Glomerular endothelial cell (primary cell): ENCODE measurements at places on chromosomes 6 and 20. TPM values are rescaled to one million over a fixed set of nuclear protein-coding genes. Genes with fewer than 3 reads are reported as not detected.
A peak's percentile ranks its signal among the peaks of the same experiment; 100 is the strongest.

DNA sequence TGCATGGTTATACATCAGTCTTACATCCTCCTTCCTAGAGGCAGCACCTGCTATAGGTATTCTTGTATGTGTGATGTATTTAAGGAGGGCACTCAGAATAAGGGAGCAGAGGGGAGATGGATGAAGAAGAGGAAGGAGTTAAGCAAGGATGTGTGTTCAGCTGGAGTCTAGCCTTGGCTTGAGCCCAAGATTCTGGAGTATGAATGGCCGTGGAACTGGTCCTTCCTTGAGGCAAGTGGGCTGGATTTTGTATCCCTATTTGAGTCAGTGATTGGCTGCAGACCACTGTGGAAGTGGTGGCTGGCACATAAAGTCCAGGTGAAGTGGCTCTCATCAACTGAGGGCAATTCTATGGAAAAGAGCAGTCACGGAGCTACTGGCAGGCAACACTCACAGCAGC, 112.0 kb upstream of the RNF24 start:
- DNase-seq: no peak

Gene SSTR4
- not detected in 2 replicates for total RNA-seq

Gene PSORS1C2
- not detected in 2 replicates for total RNA-seq

- DNase-seq: no peak
Observed at GRCh38 chr6:24761193-24761835, 13.4 kb upstream of the GMNN start.

Gene SYCP2L
- total RNA-seq: 0.29 and 0.88 TPM in 2 replicates

GRCh38 chr6:15449011-15449410, 203.1 kb downstream of the JARID2 start:
- DNase-seq: no peak

DNA sequence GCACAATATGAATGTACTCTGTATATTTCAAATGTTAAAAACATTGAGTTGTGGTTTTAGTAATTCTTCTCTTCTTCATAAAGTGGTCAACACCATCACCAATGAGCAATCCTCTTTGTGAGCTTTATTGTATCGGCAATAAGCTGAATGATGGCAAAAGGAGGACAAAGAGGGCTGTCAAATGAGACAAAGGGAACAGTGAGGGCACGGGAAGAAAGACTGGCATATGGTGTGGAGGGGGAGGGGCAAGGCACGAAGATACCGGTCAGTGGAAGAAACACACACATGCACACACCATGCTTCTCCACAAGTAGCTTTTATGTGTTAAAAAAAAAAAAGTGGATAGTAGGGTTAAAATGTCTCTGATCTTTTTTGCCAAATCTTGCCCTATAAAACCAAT, 506.8 kb upstream of the CITED2 start:
- DNase-seq: no peak

- peak; percentile 98 for DNase-seq
Observed at GRCh38 chr6:132063738-132064137, 112.6 kb upstream of the CCN2 start.

Gene C6orf15
- not detected in 2 replicates for total RNA-seq

- DNase-seq: no peak
Observed at GRCh38 chr20:55678126-55678525, 327.2 kb downstream of the CBLN4 start.

Gene CPXM1
- 4.3 and 12.5 TPM in 2 replicates for total RNA-seq

- DNase-seq: no peak
Observed at GRCh38 chr20:5949943-5950270, 426 bp downstream of the TRMT6 start.

DNA sequence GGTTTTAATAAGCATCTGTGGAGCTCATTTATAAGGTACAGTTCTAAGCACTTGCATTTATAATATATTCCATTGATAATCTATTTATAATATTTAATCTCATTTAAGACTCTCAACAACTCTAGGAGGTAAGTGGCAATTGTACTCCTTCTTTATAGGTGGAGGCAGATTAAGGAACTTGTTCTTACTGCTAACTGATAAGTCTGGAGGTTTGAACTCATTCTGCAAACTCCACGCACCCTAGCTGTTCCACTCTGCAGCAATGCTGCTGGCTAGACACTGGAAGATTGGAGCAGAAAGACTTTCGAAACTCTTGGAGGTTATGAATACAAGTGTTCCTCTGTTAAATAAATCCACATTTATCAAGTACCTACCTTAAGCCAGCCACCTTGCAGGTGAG, 793 bp upstream of the HDAC2 start:
- no peak for DNase-seq

Gene MRPS10
- total RNA-seq: 35.1 and 37.0 TPM in 2 replicates

Gene PRIM2
- 9.1 and 10.2 TPM in 2 replicates for total RNA-seq

DNA sequence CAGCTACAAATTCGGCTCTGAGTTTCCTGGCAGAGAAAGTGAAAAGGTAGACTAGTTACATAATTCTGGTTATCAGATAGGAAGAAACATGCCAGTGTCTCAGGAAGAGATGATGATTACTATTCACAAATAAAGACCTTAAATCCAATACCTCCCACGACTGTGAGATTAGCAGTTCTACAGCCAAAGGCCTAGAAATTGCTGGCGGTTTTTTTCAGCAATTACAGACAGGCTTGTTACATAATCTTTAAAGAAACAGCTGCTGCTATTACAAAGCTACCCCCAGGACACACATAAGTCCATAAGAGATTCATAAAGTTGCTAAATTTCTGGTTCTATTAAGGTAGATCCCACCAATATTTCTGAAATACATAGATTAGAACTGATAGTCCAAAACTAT, 40.2 kb downstream of the PIGU start:
- DNase-seq: no peak

GRCh38 chr6:88050140-88050818, 2.6 kb downstream of the SPACA1 start:
- no peak for DNase-seq

- DNase-seq: no peak
Observed at GRCh38 chr6:158149641-158150040, 18.4 kb downstream of the SERAC1 start.

DNA sequence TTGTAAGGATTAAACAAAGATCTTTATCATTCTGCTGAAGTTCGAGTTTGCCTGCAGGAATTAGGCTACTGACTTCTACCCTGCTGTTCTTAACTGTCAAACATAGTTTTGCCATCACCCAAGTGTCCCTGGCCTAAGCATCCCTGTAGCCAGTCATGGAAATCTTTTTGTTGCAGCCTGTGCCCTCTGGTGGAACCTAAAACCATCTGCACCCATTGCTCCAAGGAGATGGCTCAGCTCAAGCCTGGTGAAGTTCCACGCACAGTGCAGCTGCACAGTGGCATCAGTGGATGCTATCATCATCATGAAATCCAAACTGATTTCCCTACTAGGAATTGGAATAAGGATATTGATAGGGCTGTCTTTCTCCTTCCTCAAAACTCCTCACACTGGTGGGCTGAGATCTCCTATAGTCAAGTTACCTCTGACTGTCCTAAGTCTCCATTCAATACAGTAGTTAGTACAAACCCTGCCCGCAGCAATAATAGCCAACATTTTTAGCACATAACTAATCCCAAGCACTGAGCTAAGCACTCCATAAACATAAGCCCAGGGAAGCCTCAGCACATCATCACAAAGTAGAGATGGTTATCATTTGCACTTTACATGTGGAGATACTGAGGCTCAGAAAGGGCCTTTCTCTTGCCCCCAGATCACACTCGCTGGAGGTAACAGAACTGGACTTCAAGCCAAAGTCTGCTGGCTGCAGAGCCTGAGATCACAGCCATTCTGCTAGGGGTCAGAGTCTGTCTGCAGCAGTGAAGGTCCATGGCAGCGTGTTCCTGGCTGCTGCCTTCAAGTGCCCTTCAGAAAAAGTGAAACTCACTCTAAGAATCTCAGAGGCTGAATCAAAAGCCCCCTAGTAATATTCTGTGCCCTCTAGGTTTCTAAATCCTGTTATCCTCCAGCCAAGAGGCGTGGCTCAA, 77.2 kb upstream of the MC3R start:
- no peak for DNase-seq
